ENCODE measurements at places on chromosomes 3 and 15.

GRCh38 chr3:69738315-69738714 lies 949 bp upstream of the MITF start:
- DNase-seq, result no peak

- DNase-seq, result no peak
Measured at GRCh38 chr3:166446986-166447385, 609.8 kb upstream of the BCHE start.

- DNase-seq, result no peak
Measured at GRCh38 chr15:69143756-69144436, 16.5 kb upstream of the GLCE start.

- DNase-seq, result no peak
Measured at GRCh38 chr3:127337911-127338531, 50.2 kb upstream of the PRR20G start.

DNA sequence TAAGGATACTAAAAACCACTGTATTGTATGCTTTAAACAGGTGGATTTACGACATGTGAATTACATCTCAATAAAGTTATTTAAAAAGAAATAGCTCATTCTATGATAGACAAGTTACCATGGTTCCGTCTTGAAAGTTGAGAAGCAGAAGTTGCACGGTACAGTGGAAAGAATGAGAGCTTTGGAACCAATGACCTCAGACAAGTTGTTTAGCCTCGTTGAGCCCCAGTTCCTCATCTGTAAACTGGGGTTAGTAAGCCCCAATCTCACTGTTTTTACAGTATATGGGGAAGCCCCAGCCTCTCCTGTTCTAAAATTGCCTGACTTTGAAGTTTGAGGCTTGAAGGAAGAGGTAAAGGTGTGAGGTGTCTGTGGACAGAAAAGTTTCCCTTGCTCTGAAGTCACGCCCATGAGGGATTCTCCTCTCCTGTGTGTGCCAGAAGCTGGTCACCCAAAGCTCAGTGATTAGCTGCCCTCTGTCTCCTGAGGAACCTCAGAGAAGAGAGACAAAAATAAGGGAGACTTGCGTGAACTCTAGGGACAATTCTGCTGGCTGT lies 10.0 kb downstream of the CRYGS start:
- no peak for DNase-seq

GRCh38 chr3:120498556-120499346 lies 48.0 kb upstream of the FSTL1 start:
- DNase-seq, result no peak

DNA sequence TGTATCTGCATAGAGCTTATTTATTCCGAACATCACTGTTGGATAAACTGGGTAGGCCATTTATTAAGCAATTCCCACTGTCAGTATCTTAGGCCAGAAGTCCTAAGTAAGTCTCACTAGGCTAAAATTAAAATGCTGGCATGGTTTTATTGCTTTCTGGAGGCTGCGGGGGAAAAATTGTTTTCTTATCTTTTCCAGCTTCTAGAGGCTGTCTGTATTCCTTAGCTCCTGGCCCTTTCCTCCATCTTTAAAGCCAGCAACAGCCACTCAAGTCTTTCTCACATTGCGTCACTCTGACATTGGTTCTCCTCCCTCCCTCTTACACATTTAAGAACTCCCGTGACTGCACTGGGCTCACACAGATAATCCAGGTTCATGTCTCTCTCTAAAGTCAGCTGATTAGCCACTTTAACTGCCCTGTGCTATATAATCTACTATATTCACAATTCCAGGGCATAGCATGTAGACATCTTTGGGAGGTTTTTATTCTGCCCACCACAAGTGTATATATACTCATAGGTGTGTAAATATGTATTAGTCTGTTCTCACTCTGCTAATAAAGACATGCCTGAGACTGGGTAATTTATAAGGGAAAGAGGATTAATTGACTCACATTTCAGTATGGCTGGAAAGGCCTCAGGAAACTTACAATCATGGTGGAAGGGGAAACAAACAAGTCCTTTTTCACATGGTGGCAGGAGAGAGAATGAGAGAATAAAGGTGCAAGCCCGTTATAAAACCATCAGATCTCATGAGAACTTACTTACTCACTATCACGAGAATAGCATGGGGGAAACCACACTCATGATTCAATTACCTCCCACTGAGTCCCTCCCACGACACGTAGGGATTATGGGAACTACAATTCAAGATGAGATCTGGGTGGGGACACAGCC lies 113.5 kb upstream of the SLC7A14 start:
- DNase-seq, result no peak

GRCh38 chr3:195522254-195523023 lies 20.7 kb downstream of the PPP1R2 start:
- no peak for DNase-seq

DNA sequence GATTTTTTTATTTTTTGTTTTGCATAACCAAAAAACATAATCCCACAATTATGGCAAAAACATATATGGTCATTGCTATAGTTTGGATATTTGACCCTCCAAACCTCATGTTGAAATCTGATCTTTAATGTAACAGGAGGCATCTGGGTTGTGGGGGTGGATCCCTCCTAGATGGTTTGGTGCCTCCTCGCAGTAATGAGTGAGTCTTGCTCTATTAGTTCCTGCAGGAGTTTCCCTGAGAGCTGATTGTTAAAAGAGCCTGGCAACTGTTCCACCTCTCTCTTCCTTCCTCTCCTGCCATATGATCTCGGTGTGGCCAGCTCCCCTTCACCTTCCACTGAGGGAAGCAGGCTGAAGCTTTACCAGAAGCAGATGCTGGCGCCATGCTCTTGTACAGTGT lies 33.2 kb upstream of the TRIM59 start:
- no peak for DNase-seq

DNA sequence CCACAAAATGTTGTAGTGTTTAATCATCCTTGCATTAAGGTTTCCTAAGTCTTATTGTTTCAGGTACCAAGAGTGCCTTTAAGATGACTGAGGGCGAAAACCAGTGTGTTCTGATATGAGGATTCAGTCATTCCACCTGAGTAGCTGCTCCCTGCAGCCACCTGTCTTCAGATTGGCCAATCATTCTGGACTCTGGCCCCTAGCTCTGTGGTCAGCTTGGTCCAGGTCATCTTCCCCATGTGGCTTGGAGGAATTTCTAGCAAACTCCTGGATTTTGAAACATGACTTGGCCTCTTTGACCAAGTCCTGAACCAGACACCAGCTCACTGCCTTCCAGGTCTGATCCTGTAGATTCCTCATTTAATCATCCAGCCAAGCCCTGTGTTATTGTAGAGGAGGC lies 7.8 kb upstream of the SLC7A14 start:
- DNase-seq, result no peak

- no peak for DNase-seq
Measured at GRCh38 chr3:32157600-32158264, 51.3 kb downstream of the GPD1L start.

GRCh38 chr15:75008221-75008625 lies 12.9 kb downstream of the SCAMP5 start:
- DNase-seq, result no peak

DNA sequence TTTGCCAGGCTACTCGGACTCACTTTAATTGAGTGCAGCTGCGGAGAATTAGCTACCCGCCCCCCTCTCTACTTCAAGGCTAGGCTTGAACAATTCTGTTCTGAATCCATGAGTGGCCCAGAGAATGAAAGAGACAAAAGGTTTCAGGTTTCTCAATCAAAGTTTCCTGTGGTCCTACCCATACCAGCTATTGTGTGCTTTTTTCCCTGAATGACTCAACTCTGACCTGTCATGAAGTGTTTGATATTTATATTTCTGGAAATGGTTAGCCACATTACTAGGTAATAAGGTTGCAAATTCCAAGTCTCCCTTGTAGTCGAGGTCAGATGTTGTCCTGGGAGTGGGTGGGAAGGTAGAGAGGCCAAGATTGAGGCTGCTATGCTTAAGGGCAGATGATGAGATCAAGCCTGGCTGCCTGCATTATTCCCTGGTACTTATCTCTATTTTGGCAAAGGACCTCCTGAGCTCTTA lies 392.7 kb upstream of the TBL1XR1 start:
- no peak for DNase-seq

- DNase-seq, result no peak
Measured at GRCh38 chr15:69648775-69649735, 196.4 kb downstream of the RPLP1 start.

DNA sequence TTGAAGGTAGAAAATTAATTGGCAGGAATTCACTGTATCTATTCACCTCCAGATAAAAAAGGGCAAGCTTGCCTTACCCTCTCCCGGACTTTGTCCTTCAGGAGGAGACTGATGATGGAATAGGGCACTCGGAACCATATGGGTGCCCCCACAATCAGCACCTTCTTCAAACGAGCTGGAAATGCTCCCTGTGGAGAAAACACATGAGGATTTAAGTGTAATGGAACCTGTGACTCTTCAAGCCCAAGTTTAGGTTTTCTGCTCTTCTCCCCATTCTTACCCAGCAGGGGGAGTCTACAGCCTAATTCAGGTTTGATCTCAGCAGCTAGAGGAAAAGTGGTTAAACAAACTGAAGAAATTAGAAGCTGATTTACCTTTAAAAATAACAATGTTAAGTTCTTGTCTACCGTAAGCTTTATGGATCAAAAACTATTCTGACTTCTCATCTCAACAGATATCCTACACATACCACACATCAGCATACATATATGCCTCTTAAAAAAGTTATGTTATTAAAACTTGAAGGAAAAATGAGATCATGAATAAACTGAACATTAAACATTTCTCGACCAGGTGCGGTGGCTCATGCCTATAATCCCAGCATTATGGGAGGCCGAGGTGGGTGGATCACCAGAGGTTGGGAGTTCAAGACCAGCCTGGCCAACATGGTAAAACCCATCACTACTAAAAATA lies 57.5 kb upstream of the SIN3A start:
- no peak for DNase-seq

GRCh38 chr3:57999417-58000115 lies 8.7 kb upstream of the FLNB start:
- DNase-seq, result no peak

DNA sequence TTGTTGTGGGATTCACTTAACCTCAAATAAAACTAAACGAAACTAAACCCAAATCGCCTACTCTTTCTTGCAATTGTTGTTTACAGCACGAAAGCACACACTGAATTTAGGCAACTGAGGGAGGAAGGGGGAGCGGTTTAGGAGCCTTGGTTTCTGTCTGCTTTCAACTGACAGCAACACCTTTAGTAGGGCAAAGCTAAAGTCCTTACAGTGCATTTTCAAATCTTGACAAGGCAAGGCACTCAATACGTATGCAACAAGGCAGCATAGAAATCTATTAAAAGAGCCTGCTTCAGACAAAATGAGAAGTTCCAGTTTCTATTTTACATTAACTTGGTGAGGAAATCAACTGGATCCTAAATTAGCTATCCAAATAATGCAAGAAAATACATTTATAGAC lies 174.6 kb downstream of the CHST2 start:
- no peak for DNase-seq

DNA sequence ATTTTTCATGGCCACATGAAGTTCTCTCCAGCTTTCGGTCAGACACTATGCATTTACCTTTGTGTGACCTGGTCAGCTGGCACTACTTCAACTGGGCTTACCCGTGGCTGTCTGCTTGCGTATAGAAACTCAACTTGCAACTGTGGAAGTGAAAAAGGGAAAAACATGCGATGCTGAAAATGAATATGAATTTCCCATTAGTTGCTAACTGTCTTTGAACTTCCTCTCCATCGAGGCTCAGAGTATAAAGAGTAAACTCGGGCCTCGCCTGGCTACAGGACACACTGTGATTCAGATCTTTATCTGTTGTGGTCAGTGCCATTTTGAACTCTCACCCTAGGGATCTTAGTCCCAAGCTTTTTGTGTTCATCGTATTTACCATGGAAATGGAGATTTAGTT lies 26.8 kb downstream of the NFKBIZ start:
- DNase-seq, result no peak

DNA sequence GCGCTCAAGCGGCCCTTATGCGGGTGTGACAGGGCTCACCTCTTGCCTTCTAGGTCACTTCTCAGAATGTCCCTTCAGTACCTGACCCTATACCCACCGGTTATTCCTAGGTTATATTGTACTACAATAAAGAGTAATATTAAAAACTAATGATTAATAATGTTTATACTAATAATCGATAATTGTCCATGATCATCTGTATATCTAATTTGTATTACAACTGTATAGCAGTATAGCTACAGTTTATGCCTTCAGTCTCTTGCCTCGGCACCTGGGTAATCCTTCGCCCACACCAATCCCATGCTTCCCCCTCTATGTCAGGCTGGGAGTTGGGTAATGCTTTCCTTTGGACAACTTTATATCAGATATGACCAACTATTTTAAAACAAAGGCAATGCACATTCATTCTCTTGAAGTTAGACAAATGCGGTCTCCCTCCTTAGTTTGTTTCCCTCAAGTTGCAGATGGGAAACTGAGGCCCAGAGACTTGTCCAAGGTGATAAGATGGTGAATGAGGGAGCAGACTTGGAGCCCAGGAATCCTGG lies 3.4 kb downstream of the FAH start:
- DNase-seq, result no peak

- no peak for DNase-seq
Measured at GRCh38 chr3:52724511-52724910, 18.6 kb downstream of the SPCS1 start.

GRCh38 chr15:41888662-41889253 lies 5.1 kb downstream of the SPTBN5 start:
- DNase-seq, result no peak

- no peak for DNase-seq
Measured at GRCh38 chr3:14943042-14943441, 4.3 kb upstream of the NR2C2 start.

DNA sequence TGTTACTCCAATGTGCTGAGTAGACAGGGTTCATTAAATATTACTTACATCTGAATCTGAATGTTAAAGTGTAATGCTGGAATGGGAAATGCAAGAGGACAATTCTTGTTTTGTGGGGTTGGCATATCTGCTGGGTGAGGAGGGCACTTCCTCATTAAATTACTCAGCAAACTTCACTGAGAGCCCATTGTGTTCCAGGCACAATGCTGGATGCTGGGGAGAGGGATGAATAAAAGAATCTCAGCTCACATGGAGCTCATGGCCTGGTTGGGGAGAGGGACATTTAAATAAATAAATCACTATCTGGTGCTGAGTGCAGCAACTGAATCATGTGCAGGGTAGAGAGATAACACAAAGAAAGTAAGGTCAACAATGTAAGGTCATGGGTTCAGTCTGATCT lies 199.2 kb upstream of the CFAP20DC start:
- no peak for DNase-seq

DNA sequence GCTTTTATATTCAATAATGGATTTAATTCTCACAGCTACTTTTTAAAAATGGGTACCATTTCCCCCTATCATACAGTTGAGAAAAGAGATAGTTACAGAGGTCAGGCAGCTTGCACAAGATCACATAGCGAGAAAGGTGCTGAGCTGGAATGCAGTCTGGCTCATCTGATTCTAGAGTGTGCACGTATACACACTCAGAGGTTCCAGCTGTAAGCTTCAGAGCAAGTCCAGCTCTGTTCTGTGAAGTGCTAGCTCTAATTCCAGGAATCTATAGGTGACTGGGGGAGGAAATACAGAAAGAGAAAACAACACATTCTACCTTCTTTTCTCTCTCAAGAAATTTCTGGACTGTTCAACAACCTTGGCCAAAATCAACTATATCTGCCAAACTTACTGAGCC lies 318.7 kb downstream of the FOXP1 start:
- DNase-seq, result no peak

All from stimulated activated CD8-positive, alpha-beta memory T cell treated with anti-CD3 and anti-CD28 coated beads, Interleukin-4, amount 100 ng/mL, for 1 hour (primary cell).